Fibroblast of the conjunctiva (primary cell): ENCODE measurements at places on chromosomes 11 and 22.
A peak's percentile ranks its signal among the peaks of the same experiment; 100 is the strongest.

- no peak for DNase-seq
Measured at GRCh38 chr11:86159581-86159891, 85.0 kb upstream of the EED start.

DNA sequence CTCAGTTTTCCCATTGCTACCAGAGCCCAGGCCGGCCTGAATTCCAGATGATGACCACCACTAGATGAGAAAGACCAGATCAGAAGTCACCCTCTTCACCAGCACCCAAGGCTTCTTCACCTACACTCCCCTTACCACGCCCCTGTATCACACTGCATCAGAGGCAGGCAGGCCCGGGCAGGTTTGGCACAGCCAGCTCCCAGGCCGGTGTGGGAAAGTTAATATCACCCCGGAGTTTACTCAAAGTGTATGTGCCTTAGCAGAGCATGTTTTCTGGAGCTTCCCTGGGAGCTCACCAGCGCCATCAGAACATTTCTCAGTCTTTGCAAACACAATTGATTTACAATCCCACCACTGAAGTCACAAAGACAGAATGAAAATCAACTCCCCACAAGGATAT, 47.5 kb upstream of the POU2AF1 start:
- DNase-seq: no peak

DNA sequence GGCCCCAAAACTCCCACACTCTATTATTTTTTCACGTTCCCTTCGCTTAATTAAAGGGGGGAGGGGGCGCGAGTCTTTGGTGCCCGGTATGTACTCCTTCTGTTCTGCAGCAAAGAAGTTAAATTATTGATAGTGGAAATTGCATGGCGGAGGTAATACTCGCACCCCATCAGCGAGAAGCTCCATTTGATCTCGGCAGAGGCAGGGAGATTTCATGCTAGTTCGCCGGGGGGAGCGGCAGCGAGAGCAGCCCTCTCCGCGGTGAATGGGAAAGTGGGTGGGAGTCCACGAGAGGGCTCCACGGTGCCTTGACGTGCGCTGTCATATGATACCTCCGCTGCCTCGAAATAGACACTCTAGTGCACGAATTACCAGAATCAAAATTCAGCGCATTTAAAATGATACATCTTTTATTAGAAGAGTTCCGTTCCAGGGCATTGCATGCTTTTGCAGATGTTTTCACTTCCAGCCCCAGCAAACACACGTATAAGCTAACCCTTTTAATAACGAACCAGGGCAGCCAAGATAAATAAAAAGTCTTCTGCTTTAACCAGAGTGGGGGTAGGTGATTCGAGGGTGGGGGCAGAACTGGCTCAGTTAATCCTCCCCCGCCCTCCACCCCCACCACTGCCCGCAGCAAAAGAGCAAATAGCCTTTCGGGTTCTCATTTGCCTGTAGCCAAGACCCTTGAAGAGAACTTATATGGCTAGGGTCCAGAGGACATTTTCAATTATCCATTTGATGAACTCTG, 1.3 kb upstream of the BDNF start:
- no peak for DNase-seq

DNA sequence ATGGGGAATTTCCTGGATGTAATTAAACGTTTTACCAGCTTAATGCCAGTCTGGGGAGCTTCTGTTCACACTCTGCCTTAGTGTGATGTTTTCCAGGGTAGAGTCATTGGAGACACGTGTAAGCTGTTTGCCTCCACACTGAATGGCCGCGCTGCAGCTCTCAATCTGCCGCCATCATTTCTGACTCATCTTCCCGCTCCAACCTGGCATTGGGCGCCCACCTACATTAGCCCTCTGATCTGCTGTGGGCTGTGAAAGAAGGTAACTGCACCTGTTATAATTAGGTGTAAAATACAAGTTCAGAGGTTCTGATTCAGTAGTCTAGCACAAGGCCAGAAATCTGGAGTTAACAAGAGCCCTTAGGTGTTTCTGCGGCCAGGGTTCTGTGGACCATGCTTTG, 54.6 kb downstream of the MN1 start:
- no peak for DNase-seq

DNA sequence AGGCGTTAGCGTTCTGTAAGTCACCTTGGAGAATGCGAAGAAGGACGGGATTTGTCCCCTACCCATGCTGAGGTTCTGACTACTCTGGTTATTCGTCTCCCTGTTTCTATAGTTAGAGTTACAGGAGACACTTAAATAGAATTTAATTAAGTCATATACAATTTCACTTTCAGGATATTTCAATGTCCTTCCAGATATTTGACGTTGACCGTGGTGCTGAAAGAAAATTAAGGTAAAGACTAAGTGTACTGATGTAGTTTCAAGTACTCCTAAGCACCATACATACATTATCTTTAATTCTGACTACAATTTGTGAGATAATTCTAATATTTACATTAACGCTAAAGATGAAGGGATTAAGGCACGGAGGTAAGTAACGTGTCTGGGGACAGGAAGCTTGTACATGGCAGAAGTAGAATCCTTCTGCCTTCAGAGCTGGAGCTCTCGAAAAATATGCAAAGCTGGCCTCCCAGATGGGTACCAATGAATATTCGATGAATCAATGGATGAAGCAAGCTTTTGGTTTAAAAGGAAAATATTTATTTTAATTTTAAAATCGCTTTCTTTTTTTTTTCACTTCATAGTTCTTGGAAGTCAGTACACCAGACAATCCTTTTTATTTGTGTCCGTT, 539 bp upstream of the SLC36A4 start:
- DNase-seq: no peak

- DNase-seq: no peak
Measured at GRCh38 chr22:26570115-26570514, 19.8 kb downstream of the TPST2 start.

GRCh38 chr11:13110929-13111812, 102.1 kb downstream of the RASSF10 start:
- DNase-seq: no peak

- no peak for DNase-seq
Measured at GRCh38 chr11:59403546-59403945, 22.7 kb downstream of the OR5A2 start.

DNA sequence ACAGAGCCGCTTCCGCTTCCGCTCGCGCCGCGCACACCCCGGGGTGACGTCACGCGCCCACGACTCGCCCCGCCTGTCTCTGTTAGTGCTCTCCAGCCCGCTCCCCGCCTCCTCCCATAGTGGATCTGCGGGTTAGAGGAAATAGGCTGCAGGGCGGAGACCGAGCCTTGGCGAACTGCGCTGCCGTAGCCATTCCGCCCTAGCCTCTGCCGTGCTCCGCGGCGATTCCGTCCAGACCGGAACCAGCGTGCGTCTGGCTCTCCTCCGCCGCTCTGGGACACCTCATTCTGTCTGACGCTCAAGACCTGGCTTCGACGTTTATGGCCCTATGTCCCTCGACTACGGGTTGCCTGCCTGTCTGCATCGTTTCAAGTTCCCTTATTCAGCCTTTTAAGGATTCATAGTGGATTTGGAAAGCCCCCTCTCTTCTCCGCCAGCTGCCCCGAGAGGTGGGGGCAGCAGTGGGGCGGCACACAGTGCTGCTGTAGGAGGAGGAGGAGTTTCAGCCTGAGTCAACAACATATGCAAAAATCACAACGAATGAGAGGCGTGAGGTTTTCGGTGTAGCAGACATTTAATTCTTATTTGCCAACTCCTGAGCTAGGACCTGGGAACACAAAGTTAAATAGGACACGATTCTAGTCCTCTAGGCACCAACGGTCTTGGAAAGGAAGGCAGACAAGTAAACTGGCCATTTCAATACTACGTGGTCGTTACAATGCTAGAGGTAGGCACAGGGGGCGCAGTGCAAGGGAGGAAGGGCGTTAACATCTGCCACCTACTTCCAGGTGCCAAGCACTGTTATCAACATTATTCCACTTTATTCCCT, at the start of gene TAF10:
Gene TAF10 (minus strand): TSS at position 4 of the 829 bp plus-strand sequence. CDS start 27 bp downstream, outside the sequence.
- DNase-seq: peak; percentile 92

GRCh38 chr11:2768471-2769408, 68.9 kb upstream of the KCNQ1OT1 start:
- DNase-seq: peak; percentile 20

GRCh38 chr22:20822240-20822639, 36.4 kb downstream of the PI4KA start:
- DNase-seq: no peak

DNA sequence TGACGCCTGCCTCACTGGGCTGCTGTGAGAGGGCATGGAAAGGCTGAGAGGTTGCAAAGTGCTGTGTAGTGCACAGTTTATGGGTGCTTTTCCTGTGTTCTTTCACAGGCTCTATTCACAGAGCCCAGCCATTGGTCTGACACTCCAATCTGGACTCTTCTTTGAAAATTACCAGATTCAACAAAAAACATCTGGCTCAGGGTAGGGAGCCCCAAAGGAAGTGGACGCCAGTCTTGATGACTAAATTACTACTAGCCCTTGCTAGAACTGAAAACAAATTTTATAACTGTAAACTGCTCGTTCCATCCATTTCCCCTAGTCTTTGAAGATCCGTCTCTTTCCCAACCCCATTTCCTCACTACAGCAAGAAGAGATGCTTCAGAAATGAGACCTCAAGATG, 178.6 kb downstream of the TENM4 start:
- DNase-seq: no peak
